ENCODE measurements at places on chromosomes 5 and 9.
A peak's percentile ranks its signal among the peaks of the same experiment; 100 is the strongest.

- no peak for DNase-seq
Measured at GRCh38 chr5:180811623-180812124, 9.1 kb upstream of the MGAT1 start.

DNA sequence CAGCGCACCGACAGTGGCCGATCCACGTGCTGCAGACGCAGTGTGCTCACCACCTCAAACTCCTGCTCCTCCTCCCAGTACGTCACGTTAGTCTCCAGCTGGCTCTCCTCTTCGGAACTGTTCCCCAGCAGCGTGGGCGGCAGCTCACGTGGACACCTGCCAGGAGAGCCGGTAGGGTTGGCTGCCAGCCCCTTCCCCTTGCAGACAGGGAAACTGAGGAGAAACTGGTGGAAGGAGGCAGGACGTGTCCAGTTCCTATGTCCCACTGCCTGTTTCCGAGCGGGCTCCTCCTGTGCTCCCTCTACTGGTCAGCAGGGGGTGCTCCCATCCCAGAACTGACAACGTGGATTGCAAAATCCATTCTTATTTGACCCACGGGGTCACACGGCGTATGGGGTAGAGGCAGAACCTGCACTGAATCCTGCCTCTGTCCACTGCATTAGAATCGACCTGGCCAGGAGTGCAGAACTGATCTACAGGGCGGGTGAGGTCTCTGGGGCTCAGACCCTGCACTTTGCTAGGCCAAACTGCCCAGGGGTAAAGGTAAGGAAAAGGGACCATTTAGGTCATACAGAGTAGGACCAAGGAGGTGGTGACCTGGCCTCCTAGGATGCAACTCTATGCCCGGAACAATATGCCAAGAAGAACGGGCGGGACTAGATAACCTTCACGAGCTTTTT, 25.7 kb downstream of the PDGFRB start:
- DNase-seq = peak; percentile 80

GRCh38 chr5:155154973-155155372, 141.4 kb downstream of the KIF4B start:
- no peak for DNase-seq

DNA sequence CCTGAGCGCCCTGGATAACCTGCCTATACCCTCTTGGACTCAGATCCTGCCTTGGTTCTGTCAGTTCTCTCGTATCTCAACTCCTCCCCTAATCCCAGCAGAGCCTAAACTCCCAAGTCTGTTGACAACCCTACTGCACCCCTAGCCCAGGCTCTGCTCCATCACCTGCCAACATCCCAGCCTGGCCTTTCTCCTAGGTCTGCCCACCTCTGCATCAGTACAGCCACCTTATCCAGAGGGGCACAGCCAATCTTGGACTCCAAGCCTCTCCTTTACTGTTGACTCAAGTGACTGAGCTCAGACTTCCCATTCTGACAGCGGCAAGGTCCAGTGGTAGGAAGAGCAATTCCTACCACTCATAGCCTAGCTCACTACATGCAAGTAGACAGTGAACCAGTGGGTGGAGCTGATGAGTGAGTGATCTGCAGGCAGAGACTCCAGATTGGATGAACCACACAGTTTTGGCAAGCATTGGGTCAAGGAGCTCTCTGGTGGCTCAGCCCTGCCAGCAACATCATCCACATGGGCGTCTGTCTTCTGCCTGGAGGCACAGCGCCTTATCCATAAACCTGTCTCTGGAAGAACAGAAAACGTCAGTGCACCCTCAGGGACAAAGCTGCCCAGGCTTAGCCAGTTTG, 26.5 kb downstream of the TRMO start:
- no peak for DNase-seq

DNA sequence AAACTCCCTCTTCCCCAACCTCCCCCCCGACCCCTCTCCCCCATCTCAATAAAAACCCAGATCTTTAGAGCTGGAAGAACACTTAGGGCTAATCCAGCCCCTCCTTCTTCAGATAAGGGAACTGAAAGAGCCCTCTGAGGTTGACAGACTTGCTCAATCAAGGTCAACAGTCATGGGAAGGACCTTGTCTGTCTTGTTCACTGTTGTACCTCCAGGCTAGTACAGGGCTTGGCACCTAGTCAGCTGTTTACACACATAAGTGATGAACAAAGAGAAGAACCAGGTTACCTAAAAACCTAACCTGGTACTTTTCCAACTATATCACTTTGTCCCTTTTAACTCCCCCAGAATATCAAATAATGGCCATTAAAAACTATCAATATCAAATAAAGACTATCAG, 2.4 kb downstream of the TTC39B start:
- no peak for DNase-seq

DNA sequence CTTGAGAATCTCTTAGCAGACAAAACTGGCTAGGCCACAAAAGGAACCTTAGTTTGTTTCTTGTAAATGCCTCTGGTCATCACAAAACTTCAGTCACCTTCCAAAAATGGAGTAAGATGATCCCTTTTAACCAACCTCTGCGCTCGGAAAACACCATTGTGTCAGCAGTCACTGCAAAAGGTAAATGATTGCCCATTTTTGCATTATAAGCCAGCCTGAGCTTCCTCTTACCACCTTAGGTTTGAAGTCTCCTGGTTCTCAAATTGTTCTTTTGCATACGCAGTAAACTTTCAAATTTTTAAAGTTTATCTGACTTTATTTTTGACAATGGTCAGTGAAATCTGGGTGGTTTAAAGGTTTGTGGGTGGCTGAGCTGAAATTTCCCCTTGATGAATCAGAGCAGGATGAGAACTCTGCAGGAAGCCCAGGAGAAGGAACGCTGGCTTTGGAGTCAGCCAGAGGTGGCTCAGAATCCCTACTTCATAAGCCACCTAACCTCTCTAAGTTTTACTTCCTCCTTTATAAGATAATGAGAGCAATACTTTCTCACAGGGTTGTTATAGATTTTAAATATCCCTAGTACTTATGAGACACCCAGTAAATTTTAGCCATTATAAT, 131.4 kb downstream of the MED10 start:
- no peak for DNase-seq

GRCh38 chr5:25850581-25850980, 1187.8 kb downstream of the CDH9 start:
- no peak for DNase-seq

DNA sequence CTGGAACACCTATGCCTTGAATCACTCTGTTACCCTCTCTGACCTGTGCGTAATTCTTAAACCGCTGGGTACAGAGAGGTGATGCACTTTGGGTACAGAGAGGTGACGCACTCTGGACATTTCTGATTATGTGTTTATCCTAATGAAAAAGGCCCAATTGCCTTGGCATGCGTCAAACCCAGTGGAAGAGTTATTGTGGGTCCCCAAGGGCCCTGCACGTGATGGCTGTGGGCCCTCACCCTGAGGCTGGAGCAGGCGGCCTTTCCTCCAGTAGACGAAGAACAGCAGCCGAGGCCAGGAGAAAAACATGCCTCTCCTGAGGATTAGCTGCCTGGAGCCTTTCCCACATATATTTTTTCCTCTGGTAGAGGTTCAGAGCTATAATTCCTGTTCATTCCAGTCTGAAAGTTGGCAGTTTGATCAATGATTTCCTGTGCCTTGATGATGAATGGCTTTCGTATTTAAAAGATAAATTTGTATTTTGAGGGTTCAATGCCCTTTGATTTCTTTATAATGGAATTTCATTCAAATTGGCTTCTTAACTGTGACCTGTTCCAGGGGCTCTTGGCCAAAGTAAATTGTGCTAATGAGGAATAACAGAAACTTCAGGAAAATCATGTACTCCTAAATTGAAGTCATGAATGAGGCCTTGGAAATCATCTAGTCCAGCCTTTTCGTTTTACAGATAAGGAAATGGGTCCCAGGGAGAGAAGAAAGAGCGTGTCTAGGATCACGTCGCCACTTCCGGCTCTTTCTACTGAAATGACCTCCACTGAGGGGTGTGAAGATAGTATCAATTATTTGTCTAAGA, 22.8 kb downstream of the ACER2 start:
- peak; percentile 59 for DNase-seq

All from femur (tissue), 1 donor.